AG04449 (cell line): ENCODE measurements at places on chromosomes 16 and 17.

GRCh38 chr16:21673469-21673868 lies 9.7 kb downstream of the OTOA start:
- DNase-seq: no peak

GRCh38 chr17:14204084-14204483 lies 32.6 kb downstream of the CDRT15 start:
- DNase-seq: no peak

DNA sequence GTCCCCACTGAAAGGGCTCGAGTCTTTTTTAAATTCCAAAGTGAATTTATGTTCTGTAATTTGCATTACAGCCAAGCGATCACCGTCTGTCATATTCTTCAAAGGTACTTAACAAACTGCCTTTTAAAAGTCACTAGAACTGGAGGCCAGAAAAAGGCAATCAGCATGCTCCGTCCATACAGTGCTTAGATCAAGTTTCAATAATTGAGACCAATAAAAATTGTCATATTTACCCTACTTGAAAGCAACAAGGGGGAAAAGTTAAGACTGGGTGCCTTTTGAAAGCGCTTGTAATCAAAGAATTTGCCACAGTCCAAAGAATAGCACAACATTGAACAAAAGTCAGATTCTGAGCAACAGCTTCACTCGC lies 9.0 kb upstream of the ZFHX3 start:
- no peak for DNase-seq

GRCh38 chr17:60283816-60284215 lies 108.1 kb downstream of the USP32 start:
- DNase-seq: no peak

DNA sequence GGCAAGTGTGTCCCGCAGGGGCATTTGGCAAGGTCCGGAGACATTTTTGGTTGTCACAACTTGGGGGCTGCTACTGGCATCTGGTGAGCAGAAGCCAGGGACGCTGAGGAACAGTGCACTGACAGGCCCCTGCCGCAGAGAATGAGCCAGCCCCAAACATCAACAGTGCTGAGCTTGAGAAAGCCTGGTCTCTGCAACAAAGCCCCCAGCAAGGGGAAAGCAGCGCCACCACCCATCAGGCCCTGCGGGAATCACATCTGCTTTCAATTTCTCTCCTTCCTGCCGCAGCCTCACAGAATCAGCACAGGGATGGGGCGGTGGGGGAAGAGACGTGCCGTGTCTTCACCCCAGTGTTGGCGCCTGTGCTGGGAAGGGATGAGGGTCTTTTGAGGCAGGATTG lies 14.8 kb upstream of the PRPSAP1 start:
- DNase-seq: no peak

GRCh38 chr16:67339453-67339852 lies 12.8 kb downstream of the LRRC36 start:
- no peak for DNase-seq

DNA sequence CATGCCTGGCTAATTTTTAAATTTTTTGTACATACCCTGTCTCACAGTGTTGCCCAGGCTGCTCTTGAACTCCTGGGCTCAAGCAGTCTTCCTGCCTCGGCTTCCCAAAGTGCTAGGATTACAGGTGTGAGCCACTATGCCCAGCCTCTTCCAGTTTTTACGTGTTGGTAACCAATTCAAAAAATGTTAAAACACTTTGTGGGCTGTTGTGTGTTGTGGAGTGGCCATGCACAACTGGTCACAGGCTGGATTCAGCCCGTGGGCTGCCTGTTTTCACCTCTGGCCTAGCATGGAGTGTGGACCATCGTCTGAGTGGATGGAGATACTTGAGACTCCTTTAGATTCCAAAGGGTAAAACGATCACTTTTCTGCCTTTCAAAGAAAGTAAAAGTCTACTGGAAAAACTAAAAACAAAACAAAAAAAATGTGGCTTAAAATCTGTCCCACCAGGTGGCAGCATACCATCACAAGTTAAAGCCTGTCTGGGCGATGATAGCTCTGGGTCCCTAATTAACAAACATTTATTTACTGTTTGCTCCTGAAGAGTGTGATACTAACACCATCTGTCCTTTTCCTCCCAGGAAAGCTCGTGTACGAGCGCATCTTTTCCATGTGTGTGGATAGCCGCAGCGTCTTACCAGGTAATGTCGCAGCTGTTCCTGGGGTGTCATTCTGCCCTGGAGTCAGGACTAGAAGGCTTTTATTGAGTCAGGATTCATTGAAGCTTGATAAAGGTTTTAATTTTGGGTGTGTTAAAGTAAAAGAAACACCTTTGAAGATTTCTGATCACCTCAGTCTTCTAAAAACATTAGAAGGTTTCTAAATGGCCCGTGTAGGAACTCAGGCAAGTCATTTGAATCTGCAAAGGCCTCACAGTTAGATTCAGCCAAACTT lies 45.8 kb downstream of the VPS35L start:
- DNase-seq: no peak

- DNase-seq: no peak
These were observed 15.9 kb upstream of the FBXO47 start for GRCh38 chr17:38982858-38983746.

DNA sequence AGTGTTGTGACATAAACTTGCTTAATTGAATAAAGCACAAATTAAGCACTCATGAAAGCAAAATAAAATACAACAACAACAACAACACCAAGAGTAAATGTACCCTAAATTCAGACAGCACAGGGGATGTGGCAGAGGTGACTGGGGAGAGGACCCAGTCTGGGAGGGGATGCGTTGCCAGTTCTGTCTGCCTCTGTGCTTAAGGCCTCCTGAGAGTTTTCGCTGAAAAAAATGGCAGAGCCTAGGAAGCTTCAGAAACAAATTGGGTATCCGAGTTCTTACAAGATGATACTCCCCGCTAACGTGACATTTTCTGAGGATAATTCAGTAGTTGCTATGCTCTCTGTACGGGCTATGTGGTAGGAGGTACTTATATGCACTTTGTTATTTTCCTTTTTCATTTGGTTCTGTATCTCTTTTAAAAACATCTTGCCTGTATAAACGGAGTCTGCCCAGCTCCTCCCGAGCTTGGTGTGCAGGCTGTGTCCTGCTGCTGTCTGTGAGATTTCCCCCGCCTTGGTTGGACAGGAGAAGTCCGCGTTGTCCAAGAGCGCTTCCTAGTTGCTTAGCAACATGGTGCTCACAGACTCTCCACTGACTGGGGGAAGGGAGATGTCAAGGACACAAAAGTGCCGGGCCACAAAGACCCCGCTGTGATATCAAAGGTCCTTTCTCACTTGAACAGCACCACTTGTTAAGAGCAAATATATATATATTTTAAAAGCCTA lies 134.2 kb upstream of the CPHXL start:
- DNase-seq: no peak

GRCh38 chr16:85187002-85187401 lies 74.7 kb upstream of the CIBAR2 start:
- no peak for DNase-seq
